ENCODE measurements at places on chromosomes 11 and 22.

- no peak for DNase-seq
These were observed 8.6 kb downstream of the KLHL35 start for GRCh38 chr11:75424396-75424795.

GRCh38 chr11:8694137-8694536, 11.5 kb downstream of the RPL27A start:
- DNase-seq = no peak

- DNase-seq = no peak
These were observed 1.7 kb upstream of the ALX4 start for GRCh38 chr11:44311339-44312261.

DNA sequence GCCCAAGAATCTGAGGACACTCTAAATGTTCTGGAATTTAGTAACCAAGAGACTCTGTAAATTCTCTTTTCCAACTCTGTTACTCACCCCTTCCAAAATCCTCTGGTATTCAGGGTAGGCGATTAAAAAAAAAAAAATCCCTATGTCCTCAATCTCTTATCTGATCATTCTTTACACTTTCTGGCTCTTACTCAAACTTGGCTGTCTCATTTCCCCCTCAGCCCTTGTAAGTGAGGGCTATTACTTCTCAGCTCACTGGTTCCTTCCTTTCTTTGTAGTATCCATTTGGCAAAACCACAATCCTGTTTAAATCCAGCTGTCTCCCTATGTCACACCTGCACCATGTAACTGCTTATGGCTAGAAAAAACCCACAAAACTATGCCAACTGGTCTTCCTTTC, 12.7 kb upstream of the MSANTD2 start:
- no peak for DNase-seq

DNA sequence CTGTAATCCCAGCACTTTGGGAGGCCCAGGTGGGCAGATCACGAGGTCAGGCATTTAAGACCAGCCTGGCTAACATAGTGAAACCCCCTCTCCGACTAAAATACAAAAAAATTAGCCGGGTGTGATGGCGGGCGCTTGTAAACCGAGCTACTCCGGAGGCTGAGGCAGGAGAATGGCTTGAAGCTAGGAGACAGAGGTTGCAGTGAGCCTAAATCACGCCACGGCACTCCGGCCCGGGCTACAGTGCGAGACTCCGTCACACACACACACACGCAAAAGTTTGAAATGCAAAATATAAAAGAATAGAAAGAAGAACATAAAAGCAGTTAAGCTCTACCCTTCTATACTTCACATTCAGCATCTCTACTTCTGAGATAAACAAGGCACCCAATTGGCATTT, 1165.9 kb upstream of the CNTN5 start:
- no peak for DNase-seq

DNA sequence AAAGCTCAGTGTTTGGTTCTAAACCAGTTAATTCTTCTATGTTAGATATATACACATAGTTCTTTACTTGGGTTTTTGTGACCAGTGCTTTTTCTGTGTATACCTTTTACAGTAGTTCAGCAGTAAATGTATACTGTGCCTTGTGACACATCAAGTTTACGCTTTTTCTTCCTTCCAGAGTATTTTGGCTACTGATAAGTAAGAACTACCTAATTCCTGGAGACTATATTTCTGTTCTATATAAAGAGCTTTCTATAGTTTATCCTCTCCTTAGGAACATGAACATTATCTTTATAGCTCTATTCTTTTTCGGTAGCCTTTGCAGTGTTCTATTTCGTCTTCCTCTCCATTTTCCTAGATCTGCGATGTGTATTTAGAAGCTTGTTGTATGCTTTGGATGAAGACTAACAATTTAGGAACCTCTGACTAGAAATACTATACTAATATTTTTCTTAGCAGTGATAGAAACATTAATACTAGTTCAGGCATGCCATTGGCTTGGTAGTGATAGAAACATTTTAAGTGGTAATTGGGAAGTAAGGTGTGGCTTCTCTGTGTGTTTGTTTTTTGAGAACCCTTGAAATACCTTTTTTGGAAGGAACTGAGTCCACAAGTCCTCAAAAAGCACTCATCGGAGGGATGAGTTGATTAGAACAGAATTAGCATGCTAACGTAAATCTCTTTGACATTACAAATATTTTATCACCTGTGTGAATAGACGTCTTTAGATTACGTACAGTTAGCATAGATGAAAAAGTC, 74.6 kb downstream of the ARHGEF12 start:
- no peak for DNase-seq

DNA sequence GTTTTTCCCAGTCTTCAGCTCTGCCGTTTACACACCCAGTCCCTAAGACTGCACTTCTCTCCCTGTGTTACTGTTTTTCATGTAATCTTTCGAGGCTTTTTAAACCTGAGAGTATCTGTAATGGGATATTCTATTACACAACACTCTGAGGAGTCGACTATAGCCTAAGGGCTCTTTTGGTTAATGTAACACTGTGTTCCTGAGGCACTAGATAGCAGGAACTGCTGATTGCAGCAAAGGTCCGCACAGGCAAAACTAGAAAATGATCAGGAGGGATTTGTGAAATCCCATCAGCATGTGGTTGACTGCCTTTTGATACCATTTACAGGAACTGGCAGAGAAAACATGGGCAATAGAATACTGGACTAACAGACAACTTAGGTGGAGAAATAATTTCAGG, 512.3 kb upstream of the RAG2 start:
- DNase-seq = no peak

- peak; percentile 54 for DNase-seq
These were observed 777 bp downstream of the LTO1 start for GRCh38 chr11:69674267-69674885.

Data from left ventricle myocardium superior (tissue), 1 donor.